Uterus (tissue), 4 donors: ENCODE measurements at places on chromosomes 5 and 9. TPM values are rescaled to one million over a fixed set of nuclear protein-coding genes. Genes with fewer than 3 reads are reported as not detected.

- no peak for DNase-seq
- H3K4me3 ChIP-seq: no peak overlapping the region
- H3K4me1 ChIP-seq: no peaks in the 10 kb centered on the region
- H3K27ac ChIP-seq: no peak overlapping the region
Measured at GRCh38 chr5:9160747-9161146, 385.1 kb downstream of the SEMA5A start.

DNA sequence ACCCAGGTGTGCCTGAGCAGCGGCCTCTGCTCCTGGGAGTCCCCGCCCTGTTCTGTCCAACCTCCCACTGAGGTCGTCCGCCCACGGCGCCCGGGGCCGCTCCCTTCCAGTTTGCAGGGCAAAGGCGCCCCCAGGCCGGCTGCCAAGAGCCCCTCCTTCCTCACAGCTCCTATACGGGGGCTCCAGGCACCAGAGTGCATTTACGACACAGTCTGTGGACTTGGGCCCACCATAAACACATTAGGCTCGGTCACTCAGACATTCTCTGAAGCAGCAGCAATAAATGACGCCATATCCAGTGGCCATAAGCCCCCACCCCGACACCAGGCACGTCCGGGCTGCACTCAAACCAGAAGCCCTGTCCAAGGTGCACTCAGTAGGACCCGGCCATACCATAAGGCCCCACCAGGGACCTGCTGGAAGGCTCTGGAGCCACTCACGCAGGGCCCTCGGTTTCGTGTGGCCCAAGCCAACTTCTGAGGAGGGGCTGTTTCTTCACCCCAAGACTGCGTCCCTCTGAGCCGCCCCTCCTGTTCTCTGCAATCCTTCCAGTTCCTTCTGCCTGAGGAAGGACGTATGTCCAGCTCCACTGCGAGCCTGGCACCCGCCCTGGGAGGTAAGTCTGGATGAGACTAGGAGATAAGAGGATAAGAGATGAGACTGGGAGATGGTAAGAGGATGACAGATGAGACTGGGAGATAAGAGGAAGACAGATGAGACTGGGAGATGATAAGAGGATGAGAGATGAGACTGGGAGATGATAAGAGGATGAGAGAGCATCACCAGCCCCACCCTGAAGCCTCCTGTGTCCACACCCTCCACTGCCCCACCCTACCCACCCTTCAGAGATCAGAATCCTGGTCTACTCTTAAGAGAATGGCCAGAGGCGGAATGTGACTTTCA, 26.7 kb downstream of the SLC6A18 start:
- H3K27me3 ChIP-seq: no peaks in the 10 kb centered on the region
- no peaks in the 10 kb centered on the region for H3K4me1 ChIP-seq
- no peak overlapping the region for H3K27ac ChIP-seq
- DNase-seq: no peak
- no peaks in the 10 kb centered on the region for H3K36me3 ChIP-seq
- H3K4me3 ChIP-seq: no peak overlapping the region

GRCh38 chr5:180202939-180203573, 6.0 kb downstream of the RASGEF1C start:
- no peaks in the 10 kb centered on the region for H3K4me1 ChIP-seq
- DNase-seq: no peak
- peaks cover 3% of the 10 kb centered on the region for H3K27me3 ChIP-seq
- H3K36me3 ChIP-seq: no peaks in the 10 kb centered on the region

DNA sequence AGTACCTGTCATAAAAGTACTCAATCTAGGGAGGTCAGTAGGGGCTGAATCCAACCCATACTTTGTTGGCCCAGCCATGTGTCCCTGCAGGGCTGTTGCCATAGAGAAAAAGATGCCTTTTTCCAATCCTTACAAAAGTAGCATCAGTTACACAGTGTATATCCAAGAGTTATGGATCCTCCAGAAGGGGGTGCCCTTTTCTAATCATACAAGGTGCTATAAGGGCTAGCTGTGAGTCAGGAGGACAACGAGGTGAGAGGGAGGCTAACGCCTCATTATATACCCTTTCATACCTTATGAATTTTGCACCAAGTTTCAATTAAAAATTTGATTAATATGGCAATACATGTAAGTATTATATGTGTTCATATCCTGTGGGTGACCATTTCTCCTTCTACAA, 4.8 kb downstream of the KIAA0825 start:
- H3K4me3 ChIP-seq: no peak overlapping the region
- no peak for DNase-seq
- no peaks in the 10 kb centered on the region for H3K4me1 ChIP-seq
- no peak overlapping the region for H3K27ac ChIP-seq
- H3K36me3 ChIP-seq: no peaks in the 10 kb centered on the region

- DNase-seq: no peak
- H3K27ac ChIP-seq: no peak overlapping the region
- no peak overlapping the region for H3K4me3 ChIP-seq
- H3K36me3 ChIP-seq: no peaks in the 10 kb centered on the region
- H3K27me3 ChIP-seq: no peaks in the 10 kb centered on the region
- no peaks in the 10 kb centered on the region for H3K4me1 ChIP-seq
Measured at GRCh38 chr5:73668017-73668416, 42.0 kb downstream of the ARHGEF28 start.

- no peaks in the 10 kb centered on the region for H3K27me3 ChIP-seq
- DNase-seq: no peak
- no peak overlapping the region for H3K4me3 ChIP-seq
- no peaks in the 10 kb centered on the region for H3K4me1 ChIP-seq
- no peak overlapping the region for H3K27ac ChIP-seq
- H3K36me3 ChIP-seq: no peaks in the 10 kb centered on the region
Measured at GRCh38 chr9:1454211-1454610, 404.1 kb downstream of the DMRT2 start.

GRCh38 chr9:72257814-72258213, 107.2 kb downstream of the ZFAND5 start:
- H3K36me3 ChIP-seq: no peaks in the 10 kb centered on the region
- H3K4me3 ChIP-seq: no peak overlapping the region
- no peak overlapping the region for H3K27ac ChIP-seq
- H3K4me1 ChIP-seq: no peaks in the 10 kb centered on the region

DNA sequence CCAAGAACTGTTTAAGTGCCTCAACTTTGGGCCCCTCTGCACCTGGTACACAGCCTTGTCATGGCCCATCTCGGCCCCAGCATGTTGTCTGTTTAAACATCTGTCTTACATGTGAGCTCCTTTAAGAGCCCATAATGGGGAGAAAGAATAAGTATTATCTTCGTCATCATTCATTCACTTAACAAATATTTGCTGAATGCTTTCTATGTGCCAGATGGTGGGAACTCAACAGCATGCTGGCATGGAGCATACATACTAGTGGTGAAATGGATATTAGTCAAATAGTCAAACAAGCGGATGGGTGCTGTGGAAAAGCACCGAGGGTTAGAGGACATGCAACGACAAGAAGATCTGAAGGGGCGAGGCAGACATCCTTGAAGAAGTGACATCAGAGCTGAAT, 54.5 kb downstream of the GABBR2 start:
- H3K36me3 ChIP-seq: no peaks in the 10 kb centered on the region
- DNase-seq: no peak
- no peaks in the 10 kb centered on the region for H3K27me3 ChIP-seq
- H3K4me1 ChIP-seq: no peaks in the 10 kb centered on the region

DNA sequence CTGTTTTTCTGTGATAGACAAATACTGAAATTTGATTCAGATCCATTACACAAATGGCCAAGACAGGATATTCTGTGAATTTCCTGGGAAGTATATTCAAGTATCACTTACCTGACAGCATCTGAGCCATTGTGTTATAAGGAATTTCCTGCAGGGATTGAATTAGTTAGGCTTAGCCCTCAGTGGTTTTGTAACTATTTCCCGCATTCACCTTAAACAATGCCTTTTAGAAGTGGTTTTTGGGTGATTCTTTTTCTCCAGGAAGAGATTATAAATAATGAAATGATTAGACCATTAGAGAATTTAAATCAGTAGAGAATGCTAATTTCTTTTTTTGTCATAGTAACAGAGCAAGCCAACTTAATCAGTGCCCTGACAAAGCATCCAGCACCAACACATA, 30.6 kb downstream of the ITGA1 start:
- no peak overlapping the region for H3K4me3 ChIP-seq
- no peaks in the 10 kb centered on the region for H3K27me3 ChIP-seq

GRCh38 chr5:149851211-149851610, 93.4 kb downstream of the PDE6A start:
- no peak overlapping the region for H3K27ac ChIP-seq
- H3K27me3 ChIP-seq: no peaks in the 10 kb centered on the region
- H3K4me3 ChIP-seq: no peak overlapping the region
- no peaks in the 10 kb centered on the region for H3K4me1 ChIP-seq

DNA sequence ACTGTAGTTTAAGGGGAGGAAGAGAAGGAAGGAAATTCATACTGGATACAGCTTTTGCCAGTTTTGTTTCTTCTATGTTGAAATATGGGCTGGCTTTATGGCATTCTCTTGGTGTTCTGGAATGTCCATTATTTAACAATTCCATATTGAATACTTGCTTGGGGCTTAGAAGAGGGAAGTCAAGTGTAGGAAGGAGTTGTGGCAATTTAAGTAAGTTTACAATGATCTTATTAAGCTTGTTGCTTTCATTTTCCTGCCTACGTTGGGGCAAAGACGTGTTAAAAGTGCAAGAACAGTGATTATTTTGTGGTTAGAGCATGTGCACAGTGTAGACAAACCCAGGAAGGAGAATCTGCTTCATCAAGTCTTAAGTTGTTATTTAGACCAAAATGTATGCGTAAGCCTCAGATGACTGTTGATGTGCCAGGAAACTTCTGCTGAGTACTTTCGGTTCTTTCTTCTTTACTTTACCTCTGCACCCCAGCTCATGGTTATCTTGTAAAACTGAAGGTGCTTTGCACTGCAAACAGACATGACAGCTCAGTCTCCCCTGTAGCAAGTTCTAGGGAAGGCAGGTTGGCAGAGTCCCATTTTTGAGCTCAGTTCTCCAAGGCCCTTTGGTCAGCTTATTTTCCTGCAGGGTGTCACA, 75.8 kb downstream of the F2RL2 start:
- no peak for DNase-seq
- no peaks in the 10 kb centered on the region for H3K27me3 ChIP-seq
- H3K4me3 ChIP-seq: no peak overlapping the region
- H3K27ac ChIP-seq: no peak overlapping the region
- H3K4me1 ChIP-seq: no peaks in the 10 kb centered on the region
- no peaks in the 10 kb centered on the region for H3K36me3 ChIP-seq

DNA sequence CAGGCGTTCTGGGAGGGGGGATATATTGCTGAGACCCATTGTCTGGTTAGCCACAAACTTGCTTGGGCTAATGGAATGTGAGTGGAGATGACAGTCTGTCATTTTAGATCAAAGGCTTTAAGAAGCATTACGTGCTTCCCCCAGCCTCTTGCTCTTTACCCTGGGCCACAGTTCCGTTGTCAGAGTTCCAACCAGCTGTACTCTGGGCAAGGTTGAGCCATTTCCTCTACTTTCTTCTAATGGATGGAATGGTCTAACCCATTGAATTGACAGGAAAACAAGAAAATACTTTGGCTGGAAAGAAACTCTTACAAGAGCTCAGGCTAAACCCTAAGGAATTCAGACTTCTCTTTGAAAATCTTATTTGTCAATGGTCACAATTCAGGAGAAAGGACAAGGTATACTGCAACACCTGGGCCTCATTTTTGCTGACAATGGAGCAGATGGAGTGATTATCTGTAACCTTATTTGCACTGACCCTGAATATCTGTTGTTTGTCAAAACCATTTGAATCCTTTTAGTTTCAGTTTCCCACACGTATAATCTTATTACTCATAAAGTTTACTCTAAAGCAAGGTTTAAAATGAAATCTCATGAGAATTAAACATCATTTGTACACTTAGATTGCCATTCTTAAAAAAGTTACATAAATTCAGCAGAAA, 231.4 kb downstream of the PDE4D start:
- H3K27ac ChIP-seq: peak overlapping the region; percentile 48
- no peak for DNase-seq
- H3K27me3 ChIP-seq: no peaks in the 10 kb centered on the region
- no peaks in the 10 kb centered on the region for H3K4me1 ChIP-seq

DNA sequence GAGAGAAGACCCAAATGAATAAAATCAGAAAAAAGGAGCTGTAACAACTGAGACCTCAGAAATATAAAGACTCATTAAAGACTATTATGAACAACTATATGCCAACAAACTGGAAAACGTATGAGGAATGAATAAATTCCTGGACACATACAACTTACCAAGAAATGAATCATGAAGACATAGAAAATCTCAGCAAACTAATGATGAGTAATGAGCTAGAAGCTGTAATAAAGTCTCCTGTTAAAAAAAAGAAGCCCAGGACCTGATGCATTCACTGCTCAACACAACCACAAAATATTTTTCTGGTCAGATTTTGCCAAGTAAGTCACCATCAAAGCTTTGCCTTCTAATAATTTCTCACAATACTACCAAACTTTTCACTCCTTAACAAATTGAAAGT, 666.7 kb downstream of the LRRC70 start:
- H3K4me3 ChIP-seq: no peak overlapping the region
- no peaks in the 10 kb centered on the region for H3K4me1 ChIP-seq
- H3K27ac ChIP-seq: no peak overlapping the region

- H3K27me3 ChIP-seq: no peaks in the 10 kb centered on the region
- no peak overlapping the region for H3K4me3 ChIP-seq
- no peaks in the 10 kb centered on the region for H3K4me1 ChIP-seq
- no peak for DNase-seq
Measured at GRCh38 chr9:107942856-107943255, 453.3 kb upstream of the KLF4 start.

GRCh38 chr5:66929281-66929680, 267.3 kb downstream of the CD180 start:
- no peak overlapping the region for H3K27ac ChIP-seq
- no peak overlapping the region for H3K4me3 ChIP-seq
- no peaks in the 10 kb centered on the region for H3K27me3 ChIP-seq
- no peak for DNase-seq
- H3K4me1 ChIP-seq: no peaks in the 10 kb centered on the region

DNA sequence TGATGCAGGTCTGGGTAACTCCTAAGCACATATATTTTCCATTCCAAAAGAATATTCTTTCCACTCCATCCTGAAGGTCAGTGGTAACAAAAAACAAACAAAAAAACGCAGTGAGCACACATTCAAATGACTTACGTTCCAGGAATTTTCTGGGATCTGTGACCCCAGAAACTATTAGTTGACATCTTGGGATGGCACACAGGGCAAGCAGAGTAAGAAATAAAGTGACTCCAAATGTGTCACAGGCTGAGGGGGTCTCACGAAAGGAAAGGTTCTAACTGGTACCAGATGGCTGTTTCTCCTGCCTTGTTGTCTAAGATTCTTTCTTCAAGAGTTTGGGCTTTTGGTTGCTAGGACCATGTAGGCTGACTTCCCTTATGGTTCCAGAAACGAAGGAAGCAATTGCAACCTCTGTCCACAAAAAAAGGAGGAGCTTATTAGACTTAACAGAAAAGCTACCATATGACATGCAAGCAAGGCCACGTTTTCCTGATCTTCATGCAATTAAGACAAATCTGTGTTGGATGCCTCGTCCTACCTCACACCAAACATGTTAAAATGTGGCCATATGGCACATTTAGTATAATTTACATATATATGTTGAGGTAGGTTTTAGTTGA, 32.7 kb downstream of the PTGS1 start:
- no peak for DNase-seq
- no peaks in the 10 kb centered on the region for H3K36me3 ChIP-seq
- H3K4me3 ChIP-seq: no peak overlapping the region
- no peak overlapping the region for H3K27ac ChIP-seq
- no peaks in the 10 kb centered on the region for H3K4me1 ChIP-seq

The ZNF618 gene
- total RNA-seq: 6.9 TPM

The CAST gene
- 114 TPM for total RNA-seq

The LURAP1L gene
- total RNA-seq: 15.6 TPM

The GABRP gene
- total RNA-seq: 1.2 TPM
